ENCODE measurements at places on chromosomes 12 and 14. TPM values are rescaled to one million over a fixed set of nuclear protein-coding genes. Genes with fewer than 3 reads are reported as not detected.
A peak's percentile ranks its signal among the peaks of the same experiment; 100 is the strongest.

GRCh38 chr12:4009979-4010704, 136.9 kb upstream of the PARP11 start:
- no peak overlapping the region for H3K4me3 ChIP-seq
- H3K27ac ChIP-seq = no peak overlapping the region
- no peak for DNase-seq

- no peak overlapping the region for H3K27ac ChIP-seq
- no peak for DNase-seq
- no peak overlapping the region for H3K4me3 ChIP-seq
- H3K27me3 ChIP-seq = peaks cover 4% of the 10 kb centered on the region
Observed at GRCh38 chr12:122891661-122892525, 4.0 kb downstream of the VPS37B start.

- DNase-seq = no peak
- H3K27me3 ChIP-seq = no peaks in the 10 kb centered on the region
- H3K27ac ChIP-seq = no peak overlapping the region
Observed at GRCh38 chr12:24066865-24067264, 117.4 kb upstream of the SOX5 start.

DNA sequence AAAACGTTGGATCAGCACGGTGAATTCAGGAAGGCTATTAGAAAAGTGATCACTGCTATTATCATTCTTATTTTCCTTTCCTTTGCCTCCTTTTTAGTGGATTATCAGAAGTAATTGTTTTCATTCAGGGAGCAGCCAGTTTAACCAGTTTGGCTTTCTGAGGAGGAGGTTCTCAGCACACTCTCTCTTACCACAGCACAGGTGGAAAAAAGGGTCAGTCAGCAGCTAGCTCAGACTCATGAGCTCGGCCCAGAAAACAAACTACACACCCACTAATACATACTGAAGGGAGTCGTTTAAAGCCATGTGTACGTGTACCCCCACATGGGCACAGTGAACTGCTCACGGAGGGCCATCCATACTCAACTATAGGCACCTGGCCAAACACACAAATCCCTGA, 23.2 kb upstream of the MAGOHB start:
- H3K27me3 ChIP-seq = peaks cover 14% of the 10 kb centered on the region
- no peaks in the 10 kb centered on the region for H3K36me3 ChIP-seq
- no peaks in the 10 kb centered on the region for H3K4me1 ChIP-seq
- no peak for DNase-seq
- H3K27ac ChIP-seq = no peak overlapping the region

DNA sequence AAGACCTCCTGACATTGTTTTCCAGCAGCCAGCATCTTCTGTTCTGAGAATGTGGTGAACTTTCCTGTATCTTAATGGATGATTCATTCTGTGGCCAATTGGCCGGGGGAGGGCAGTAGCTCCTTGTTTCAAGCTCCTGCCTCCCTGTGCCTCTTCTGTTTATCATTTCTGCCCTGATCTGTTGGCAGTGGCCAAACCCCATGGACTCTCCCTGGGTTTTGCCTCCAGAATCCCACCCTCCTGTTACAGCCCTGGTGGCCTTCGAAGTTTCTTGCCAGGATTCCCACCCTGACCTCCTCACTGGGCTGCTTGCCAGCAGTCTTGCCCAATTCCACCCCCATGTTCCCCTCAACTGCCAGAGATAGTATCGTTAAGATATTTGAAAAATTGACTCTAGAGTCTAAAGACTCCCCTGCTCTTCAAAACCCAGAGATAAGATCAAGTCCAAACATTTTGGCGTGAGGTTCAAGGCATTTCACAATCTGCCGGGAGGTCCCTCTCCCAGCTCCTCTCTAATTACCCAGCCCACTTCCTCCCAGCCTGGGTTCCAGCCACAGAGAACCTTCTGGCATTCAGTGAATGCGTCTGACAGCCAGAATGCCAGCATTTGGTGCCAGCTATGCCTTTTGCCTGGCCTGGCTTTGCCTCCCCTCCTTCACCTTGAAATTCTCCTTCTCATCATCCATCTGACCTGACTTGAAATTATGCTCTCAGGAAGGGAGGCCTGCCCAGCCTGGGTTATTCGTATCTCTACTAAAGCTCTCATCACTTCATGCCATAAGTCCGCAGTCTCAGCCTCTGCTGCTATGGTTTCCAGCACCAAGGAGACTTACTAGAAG, 37.7 kb upstream of the TXNRD1 start:
- no peaks in the 10 kb centered on the region for H3K27me3 ChIP-seq
- peaks cover 8% of the 10 kb centered on the region for H3K4me1 ChIP-seq
- no peak overlapping the region for H3K27ac ChIP-seq
- no peaks in the 10 kb centered on the region for H3K36me3 ChIP-seq
- H3K4me3 ChIP-seq = no peak overlapping the region

DNA sequence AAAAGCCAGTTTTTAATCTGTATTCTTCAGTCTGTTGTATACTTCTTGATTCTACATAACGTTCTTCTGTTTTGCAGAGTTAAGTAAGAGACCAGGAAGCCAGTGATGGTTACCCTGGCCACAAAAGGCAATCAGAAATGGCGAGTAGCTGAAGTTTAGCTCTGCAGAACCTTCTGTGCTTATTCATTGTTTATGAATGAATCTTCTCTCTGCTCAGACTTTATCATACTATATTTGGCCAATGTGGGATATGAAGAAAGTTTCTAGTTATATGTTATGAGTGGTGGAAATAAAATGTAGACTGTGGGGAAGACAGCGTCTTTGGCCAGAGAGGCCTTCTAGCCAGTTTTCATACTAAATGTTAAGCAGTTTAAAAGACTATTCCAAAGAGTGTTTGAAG, 249.9 kb upstream of the RGS6 start:
- no peaks in the 10 kb centered on the region for H3K4me1 ChIP-seq
- H3K4me3 ChIP-seq = no peak overlapping the region
- H3K27ac ChIP-seq = no peak overlapping the region
- no peak for DNase-seq
- H3K36me3 ChIP-seq = peaks cover 43% of the 10 kb centered on the region
- no peaks in the 10 kb centered on the region for H3K27me3 ChIP-seq

DNA sequence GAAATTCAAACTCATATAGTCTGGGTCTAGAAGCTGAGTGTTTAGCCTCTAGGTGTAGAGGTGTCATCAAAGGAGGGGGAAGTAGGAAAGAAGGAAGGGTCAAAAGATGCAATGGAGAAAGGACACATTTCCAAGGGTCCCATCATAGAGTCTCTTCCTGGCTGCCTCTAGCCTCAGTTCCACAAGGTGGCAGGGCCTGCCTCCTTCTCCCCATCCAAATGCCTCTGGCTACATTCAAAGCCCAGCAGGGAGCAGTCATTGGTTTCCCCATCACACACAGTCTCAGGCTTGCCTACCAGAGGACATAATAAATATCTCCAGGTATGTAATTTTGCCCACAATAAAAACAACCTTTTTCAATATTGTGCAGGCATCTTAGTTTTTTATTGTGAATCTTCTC, 2.1 kb upstream of the CCT2 start:
- peaks cover 10% of the 10 kb centered on the region for H3K36me3 ChIP-seq
- no peak for DNase-seq
- no peaks in the 10 kb centered on the region for H3K27me3 ChIP-seq
- peaks cover 16% of the 10 kb centered on the region for H3K4me1 ChIP-seq
- no peak overlapping the region for H3K4me3 ChIP-seq

- H3K4me1 ChIP-seq = peaks cover 59% of the 10 kb centered on the region
- H3K4me3 ChIP-seq = peak overlapping the region; percentile 97
- H3K27me3 ChIP-seq = no peaks in the 10 kb centered on the region
- H3K27ac ChIP-seq = peak overlapping the region; percentile 98
- H3K36me3 ChIP-seq = peaks cover 34% of the 10 kb centered on the region
Observed at GRCh38 chr12:108629824-108630476, 3.7 kb downstream of the SELPLG start.

- no peaks in the 10 kb centered on the region for H3K36me3 ChIP-seq
- H3K27me3 ChIP-seq = peaks cover 14% of the 10 kb centered on the region
- no peak overlapping the region for H3K27ac ChIP-seq
- H3K4me1 ChIP-seq = no peaks in the 10 kb centered on the region
- no peak for DNase-seq
Observed at GRCh38 chr14:103317976-103318580, 16.0 kb upstream of the EIF5 start.

GRCh38 chr12:109881752-109882151, 1.4 kb upstream of the GLTP start:
- no peaks in the 10 kb centered on the region for H3K27me3 ChIP-seq
- H3K27ac ChIP-seq = no peak overlapping the region
- H3K4me3 ChIP-seq = no peak overlapping the region
- peaks cover 34% of the 10 kb centered on the region for H3K4me1 ChIP-seq
- DNase-seq = no peak

GRCh38 chr12:107400686-107401447, 284.7 kb upstream of the PWP1 start:
- H3K4me1 ChIP-seq = peaks cover 6% of the 10 kb centered on the region
- H3K4me3 ChIP-seq = no peak overlapping the region
- H3K36me3 ChIP-seq = no peaks in the 10 kb centered on the region
- no peak for DNase-seq
- H3K27ac ChIP-seq = no peak overlapping the region
- no peaks in the 10 kb centered on the region for H3K27me3 ChIP-seq

DNA sequence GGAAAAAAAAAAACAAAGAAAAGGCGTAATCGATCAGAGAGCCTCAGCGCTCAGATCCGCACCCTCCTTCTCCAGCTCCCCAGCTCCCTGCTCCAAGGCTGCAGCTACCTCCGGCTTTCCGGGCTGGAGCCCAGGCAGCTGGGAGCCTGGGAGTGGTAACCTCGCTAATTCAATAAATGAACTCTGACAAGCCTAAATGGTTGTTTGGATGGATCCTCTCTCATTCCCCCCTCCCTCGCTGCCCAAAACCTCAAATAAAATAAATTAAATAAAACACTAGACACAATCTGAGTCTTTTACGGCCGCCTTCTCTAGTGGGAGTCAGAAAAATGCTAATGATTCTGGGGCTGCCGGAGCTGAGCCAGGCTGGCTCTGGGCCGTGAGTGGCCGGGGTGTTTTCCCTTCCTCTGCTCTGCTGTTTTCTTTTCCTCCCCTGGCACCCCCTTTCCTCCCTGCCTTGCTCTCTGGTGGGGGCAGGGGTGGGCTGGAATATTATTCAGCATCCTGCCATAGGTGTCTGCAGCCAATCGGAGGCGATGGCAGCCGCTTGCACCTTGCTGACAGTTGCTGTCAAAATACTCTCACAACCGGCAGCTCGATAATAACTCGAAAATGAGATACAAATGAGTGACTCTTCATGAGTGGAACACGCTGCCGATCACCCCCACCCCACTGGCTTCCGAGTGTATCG, 76.1 kb downstream of the RBM19 start:
- H3K27me3 ChIP-seq = no peaks in the 10 kb centered on the region
- H3K36me3 ChIP-seq = peaks cover 31% of the 10 kb centered on the region
- H3K4me1 ChIP-seq = peaks cover 3% of the 10 kb centered on the region
- H3K27ac ChIP-seq = no peak overlapping the region

DNA sequence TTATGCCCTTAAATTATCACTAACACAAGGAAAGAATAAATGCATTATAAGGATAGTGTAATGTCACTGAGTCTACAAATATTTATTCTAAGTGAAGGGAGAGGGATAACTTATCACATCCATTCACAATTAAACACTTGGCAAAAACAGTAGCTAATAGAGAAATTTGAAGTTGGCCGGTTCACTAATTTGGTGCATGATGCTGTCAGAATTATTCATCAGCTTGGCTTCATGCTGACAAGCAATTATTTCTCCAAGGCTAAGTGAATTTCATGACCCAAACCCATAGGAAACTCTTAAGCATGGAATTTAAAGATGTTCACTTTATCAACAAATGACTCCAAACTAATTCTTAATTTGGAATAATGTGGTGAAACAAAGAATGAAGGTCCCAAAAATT, 25.0 kb upstream of the NR1H4 start:
- H3K4me1 ChIP-seq = no peaks in the 10 kb centered on the region
- no peak overlapping the region for H3K4me3 ChIP-seq
- no peak overlapping the region for H3K27ac ChIP-seq
- peaks cover 16% of the 10 kb centered on the region for H3K27me3 ChIP-seq
- H3K36me3 ChIP-seq = no peaks in the 10 kb centered on the region

DNA sequence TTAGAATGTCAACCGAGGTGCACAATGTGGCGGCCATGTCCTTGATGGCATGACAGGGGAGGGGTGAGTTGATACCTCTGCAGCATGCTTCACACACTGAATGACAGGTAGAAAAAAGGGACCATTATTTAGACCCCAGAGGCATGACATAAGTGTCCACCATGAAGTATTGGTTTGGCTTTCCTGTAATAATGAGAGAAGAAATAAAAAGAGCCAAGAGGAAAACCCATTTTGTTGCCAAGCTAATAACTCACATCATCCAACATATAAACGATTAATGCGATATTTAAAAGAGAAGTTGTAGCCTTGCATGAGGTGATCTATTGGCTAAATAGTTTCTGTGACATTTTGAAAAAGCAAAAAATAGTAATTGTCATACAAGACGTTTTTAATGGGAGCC, 343.4 kb downstream of the LRIG3 start:
- H3K4me3 ChIP-seq = no peak overlapping the region
- H3K27me3 ChIP-seq = no peaks in the 10 kb centered on the region
- no peak overlapping the region for H3K27ac ChIP-seq
- no peaks in the 10 kb centered on the region for H3K36me3 ChIP-seq

DNA sequence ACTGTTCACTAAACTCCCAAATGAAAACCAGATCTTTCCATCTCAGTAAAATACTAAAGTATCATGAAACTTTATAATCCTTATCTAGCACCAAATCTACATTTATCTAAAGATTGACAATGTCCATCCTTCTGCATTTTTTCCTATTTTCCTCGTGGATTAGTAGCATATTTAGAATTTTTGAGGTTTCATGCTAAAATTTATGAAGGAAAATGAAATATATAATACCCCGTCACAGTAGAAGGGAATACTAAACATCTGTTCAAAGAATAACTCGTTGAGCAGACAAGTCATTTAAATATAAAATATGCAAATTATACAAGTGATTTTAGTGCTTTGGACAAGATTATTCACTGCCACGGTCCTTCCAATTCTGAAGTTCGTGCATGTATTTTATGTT, 122.7 kb upstream of the SLCO1C1 start:
- no peak overlapping the region for H3K27ac ChIP-seq
- no peak for DNase-seq
- no peaks in the 10 kb centered on the region for H3K27me3 ChIP-seq
- no peak overlapping the region for H3K4me3 ChIP-seq
- H3K36me3 ChIP-seq = no peaks in the 10 kb centered on the region
- no peaks in the 10 kb centered on the region for H3K4me1 ChIP-seq

GRCh38 chr14:34496007-34496678, 34.1 kb upstream of the SPTSSA start:
- H3K4me3 ChIP-seq = no peak overlapping the region
- no peak for DNase-seq
- no peaks in the 10 kb centered on the region for H3K27me3 ChIP-seq
- H3K4me1 ChIP-seq = no peaks in the 10 kb centered on the region
- H3K36me3 ChIP-seq = no peaks in the 10 kb centered on the region

APOF gene
- total RNA-seq = not detected

TCL1B gene
- not detected for total RNA-seq

ATG2B gene
- total RNA-seq = 12.8 TPM

GALNT9 gene
- total RNA-seq = 0.12 TPM

TAS2R50 gene
- not detected for total RNA-seq

BDKRB2 gene
- total RNA-seq = 0.12 TPM

MYO1A gene
- 0.61 TPM for total RNA-seq

FAM186B gene
- total RNA-seq = not detected
